ENCODE measurements at places on chromosomes 3 and 15.

- DNase-seq, result no peak
Observed at GRCh38 chr3:152879130-152879789, 44.3 kb downstream of the P2RY1 start.

DNA sequence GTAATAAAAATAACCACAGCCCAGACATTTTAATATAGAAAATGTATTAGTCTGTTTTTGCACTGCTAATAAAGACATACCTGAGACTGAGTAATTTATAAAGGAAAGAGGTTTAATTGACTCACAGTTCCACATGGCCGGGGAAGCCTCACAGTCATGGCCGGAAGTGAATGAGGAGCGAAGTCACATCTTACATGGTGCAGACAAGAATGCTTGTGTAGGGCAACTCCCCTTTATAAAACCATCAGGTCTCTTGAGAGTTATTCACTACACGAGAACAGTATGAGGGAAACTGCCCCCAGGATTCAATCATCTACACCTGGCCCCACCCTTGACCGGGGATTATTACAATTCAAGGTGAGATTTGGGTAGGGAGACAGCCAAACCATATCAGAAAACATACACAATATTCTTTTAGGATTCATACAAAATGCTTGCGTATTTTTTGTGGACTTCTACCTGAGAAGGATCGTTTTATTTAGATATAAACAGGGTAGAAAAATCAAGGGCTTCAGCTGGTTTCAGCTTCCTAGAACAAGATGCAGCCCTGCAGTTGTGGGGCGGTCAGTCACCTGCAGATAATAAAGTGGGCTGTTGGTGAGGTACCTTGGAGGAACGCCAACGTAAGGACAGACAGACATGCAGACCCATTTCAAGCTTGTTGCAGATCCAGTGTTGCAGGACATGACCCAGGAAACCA lies 101.9 kb downstream of the TNIK start:
- DNase-seq, result no peak

- DNase-seq, result no peak
Observed at GRCh38 chr3:127351321-127351720, 63.5 kb upstream of the PRR20G start.

- peak; percentile 87 for DNase-seq
Observed at GRCh38 chr15:38398134-38398533, 55.8 kb upstream of the FAM98B start.

DNA sequence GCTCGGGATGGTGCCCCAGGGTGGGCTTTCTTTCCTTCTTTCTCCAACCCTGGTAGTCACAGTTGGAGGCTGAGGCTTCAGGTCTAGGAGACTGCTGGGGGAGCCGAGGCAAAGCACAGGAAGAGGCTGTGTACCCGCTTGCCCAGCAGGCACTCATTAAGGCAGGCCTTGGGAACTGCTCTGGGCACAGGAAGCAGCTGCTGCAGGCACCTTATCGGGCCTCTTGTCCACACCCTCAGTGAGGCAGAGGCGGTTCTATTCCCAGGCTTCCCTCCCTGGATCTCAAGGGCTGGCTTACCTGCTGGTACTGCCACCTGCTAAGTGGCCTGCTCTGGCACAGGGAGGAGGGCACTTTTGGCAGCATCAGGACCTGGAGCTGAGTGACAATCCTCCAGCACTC lies 15.8 kb upstream of the GRM2 start:
- DNase-seq, result no peak

DNA sequence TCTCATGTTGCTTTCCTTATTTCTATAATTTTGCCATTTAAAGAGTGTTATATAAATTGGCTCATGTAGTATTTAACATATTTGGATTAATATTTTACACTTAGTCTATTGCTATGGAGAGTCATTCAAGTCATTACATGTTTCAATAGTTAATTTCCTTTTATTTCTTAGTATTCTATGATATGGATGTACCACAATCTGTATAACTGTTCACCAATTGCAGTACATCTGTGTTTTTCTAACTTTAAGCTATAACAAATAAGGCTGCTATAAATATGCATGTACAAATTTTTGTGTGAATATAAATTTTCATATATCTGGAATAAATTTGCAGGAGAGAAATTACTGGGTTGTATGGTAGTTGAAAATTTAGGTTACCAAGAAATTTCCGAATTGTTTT lies 993.4 kb downstream of the NAALADL2 start:
- no peak for DNase-seq

- no peak for DNase-seq
Observed at GRCh38 chr15:39300451-39301153, 280.3 kb upstream of the THBS1 start.

GRCh38 chr15:26179906-26180305 lies 316.8 kb upstream of the ATP10A start:
- DNase-seq, result no peak

DNA sequence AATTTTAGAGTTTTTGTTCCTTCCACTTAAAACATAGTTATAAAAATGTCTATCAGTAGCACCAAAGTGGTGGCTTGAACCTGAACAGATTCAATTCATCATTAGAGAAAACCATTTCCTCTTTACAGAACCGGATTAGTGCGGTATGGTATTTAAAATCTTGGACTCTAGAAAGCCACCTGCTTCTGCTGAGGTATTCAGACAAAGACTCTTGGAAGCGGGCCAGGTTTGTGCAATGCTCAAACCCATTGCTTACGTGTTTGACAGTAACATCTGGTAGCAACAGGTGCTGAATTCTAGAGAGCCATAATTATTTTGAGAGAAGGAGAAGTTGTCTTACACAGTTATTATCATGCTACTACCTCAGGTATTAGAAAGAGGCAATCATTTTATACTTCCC lies 290.5 kb downstream of the NAALADL2 start:
- DNase-seq, result no peak

- DNase-seq, result no peak
Observed at GRCh38 chr3:184524981-184525336, 36.6 kb upstream of the EPHB3 start.

GRCh38 chr3:77254967-77255831 lies 215.3 kb downstream of the ROBO2 start:
- DNase-seq, result no peak

DNA sequence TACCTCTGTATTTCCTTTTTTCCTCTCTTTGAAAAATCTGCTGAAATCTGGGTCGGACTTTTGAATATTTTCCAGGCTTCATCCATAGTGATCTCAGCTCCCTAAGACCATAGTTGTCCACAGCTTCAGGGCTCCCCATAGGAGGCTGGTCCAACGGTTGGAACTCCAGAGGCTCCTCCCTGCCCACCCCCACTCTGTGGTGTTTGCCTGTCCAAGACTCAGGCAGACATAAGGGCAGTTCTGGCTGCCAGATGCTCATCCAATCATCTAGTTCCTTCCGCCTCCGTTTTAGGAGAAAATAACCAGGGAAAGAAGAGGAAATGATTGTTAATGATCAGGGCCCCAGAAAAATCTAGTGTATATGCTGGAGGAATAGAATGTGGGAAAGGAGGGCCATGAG lies 27.9 kb upstream of the PRTG start:
- DNase-seq, result no peak

- peak; percentile 79 for DNase-seq
Observed at GRCh38 chr15:90869601-90870353, 1.4 kb downstream of the FURIN start.

- DNase-seq, result peak; percentile 43
Observed at GRCh38 chr15:95887666-95888390, 442.7 kb upstream of the NR2F2 start.

DNA sequence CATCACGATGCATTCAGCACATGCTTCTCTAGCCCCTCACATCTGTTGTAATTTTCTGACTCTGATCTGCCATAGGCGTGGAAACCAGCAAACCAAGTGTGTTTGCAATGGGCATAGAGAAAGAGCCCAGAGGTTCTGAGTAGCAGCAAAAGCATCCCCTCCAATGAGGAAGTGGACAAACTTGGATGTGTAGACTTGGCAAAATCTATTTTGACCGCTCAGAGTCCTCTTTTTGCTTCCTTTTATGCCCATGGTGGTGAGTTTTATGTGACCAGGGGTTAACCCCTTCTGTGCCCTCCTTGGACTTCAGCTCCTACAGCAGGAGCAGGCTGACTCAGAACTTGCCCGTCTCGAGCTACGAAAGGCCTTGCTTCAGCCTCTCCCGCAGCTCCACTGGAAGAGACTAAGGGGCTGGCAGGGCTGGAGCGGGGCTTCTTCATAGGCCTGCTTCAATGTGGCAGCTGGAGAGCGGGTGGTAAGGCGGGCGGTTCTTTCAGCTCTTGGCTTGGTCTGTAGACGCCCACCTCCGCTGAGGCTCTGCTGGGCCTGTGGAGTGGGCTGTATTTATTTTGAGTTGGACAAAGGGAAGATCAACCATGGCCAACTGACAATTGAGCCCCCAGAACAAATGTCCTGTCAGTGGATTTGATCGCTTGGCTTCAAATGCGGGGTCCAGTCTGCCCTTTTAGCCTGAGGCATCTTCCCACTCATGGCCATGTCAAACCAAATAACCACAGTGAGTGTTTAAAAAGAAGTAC lies 6.5 kb upstream of the ETV5 start:
- no peak for DNase-seq

GRCh38 chr15:33149919-33150318 lies 44.6 kb downstream of the FMN1 start:
- DNase-seq, result peak; percentile 15

DNA sequence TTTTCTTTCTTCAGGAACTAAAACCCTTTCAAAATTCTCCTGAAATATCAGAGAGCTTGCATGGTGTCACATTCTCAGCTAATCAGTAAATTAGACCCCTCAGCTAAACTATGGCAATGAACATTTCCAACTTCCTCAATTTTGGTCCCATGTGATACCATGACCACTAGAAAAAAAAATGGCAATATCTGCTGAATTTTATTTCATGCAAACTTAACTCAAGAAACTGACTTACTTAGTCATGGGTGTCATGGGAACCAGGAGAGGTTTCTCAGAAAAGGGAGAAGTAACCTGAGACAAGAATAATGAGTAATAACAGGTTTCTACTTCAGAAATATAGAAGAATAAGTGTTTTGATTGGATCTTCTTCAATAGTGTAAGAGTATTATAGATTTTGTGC lies 784.6 kb upstream of the ALCAM start:
- DNase-seq, result no peak

DNA sequence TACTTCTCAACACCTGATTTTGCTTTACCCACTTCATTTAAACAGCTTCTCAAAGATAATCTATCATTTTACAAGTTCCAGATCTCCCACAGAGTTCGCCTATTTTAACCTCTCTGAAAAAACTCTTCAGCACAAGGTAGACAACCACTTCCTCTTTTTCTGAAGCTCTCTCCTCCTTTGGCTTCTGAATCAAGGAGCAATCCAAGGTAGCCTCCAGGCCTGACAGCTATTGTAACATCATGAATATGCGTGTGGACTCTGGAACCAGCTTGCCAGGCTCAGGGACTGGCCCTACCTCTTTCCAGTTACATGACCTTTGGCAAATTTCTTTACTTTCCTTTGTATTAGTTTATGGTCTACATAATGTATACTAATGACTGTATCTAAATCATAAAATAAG lies 405.9 kb upstream of the ZNF385D start:
- DNase-seq, result no peak

- no peak for DNase-seq
Observed at GRCh38 chr3:193310914-193311723, 67.4 kb downstream of the ATP13A5 start.

DNA sequence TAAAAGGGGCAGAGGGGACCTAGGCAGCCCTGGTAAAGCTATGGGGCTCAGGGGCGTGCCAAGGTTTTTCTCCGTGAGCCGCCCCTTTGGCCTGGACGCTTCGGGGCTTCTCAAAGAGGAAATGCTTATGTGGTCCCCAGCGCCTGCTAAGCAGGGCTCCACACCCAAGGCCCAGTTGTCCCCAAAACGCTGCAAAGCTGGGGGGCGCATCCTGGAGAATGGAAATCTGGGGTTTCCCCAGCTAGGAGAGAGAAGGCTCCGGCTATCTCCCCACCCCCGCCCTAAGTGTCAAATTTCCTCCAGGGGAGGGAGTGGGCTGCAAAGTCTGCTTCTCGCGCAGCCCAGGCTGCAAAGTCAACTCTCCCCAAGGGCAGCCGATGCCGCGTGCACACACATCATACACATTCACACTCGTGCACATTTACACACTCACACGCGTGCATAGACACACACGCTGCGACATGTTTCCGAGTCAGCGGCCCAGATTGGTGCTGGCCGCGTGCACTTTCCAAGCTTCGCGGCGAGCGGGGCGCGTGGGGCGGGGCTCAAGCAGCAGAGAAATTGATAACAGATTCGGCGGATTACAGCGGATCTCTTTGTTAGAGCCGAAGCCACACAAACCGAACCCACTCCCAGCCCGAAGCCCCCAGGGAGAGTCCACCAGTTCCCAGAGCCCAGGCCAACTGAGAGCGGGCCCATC lies 4.5 kb downstream of the WNT5A start:
- no peak for DNase-seq

DNA sequence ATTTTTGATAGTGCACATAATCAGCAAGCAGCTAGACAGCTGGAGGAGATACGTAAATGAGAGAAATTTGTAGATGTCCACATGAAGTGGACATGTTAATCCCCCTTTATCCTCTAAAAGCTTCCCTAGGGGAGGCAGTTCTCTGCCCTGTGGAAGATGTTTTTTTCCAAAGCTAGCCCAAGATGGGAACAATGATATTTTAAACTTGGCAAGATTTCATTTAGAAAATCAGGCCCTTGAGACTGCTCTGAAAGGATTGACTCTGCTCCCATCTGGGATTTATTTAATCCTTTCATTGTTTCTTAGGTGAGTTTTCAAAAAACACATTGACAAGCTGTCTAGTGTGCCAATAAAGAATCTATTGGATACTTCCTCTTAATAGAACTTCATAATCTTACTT lies 92.0 kb downstream of the SYNPR start:
- DNase-seq, result no peak

DNA sequence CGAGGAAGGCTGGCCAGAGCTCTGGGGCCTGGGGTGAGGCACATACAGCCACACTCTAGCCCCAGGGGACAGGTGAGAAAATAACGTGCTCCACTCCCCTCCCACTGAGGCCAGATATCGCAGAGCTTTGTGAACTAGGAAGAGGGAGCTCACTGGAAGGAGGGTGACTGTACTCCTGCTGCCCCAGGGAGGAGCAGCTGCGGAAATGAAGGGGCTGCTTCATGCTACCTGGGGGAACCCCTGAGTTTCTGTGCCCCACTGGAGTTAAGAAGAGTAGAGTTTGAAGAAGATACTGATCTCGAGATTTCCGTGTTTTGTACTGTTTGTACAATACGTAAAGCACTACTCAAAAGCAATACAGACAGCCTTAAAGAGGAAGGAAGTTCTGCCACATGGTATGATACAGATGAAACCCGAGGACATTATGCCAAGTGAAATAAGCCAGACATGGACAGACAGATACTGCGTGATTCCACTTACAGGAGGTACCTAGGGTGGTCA lies 44.6 kb downstream of the CMTM6 start:
- DNase-seq, result no peak

DNA sequence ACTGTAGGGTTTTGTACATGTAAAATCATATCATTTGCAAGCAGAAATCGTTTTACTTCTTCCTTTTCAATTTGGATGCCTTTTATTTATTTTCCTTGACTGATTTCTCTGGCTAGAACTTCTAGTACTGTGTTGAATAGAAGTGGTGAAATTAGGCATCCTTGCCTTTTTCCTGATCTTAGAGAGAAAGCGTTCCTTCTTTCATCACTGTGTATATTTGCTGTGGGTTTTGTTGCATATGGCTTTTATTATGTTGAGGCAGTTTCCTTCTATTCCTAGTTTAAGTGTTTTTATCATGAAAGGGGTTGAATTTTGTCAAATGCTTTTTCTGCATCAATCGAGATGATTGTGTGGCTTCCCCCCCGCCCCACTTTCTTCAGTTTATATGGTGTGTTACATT lies 140.9 kb downstream of the ATG7 start:
- no peak for DNase-seq

Measured in NCI-H226 (cell line).